NCI-H524 treated with DMSO at 0.1 percent for 48 hours (cell line): ENCODE measurements at places on chromosomes 7 and 10.

GRCh38 chr10:3287572-3288445 is 115.2 kb upstream of the PITRM1 start:
- no peak for DNase-seq

GRCh38 chr7:139479620-139480019 is 3.9 kb downstream of the KLRG2 start:
- DNase-seq, result no peak

- DNase-seq, result no peak
Measured at GRCh38 chr7:134593530-134594392, 44.9 kb downstream of the AKR1B15 start.

GRCh38 chr10:119614686-119615085 is 17.9 kb upstream of the TIAL1 start:
- DNase-seq, result no peak

- DNase-seq, result no peak
Measured at GRCh38 chr7:491958-492713, 27.5 kb downstream of the PDGFA start.

GRCh38 chr10:88347597-88348304 is 235.4 kb downstream of the RNLS start:
- DNase-seq, result no peak

DNA sequence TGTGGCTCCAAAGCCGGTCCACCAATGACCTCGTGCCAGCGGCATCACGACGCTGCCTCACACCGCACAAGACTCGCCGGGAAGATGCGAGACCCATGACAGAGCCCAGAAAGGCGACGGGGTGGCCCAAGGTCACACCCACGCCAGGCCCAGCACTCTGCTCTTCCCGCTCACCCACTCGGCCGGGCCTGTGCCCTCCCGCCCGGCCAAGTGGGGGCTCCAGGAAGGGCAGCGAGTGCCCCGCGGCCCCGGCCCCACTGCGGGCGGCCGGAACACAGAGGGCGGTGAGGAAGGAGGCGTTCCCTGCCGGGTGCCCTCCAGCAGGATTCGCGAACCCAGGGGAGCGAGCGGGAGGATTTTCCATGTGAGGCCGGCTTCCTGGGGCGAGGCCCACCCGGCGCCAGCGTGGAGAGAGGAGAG is 56.3 kb downstream of the PDGFA start:
- DNase-seq, result no peak

DNA sequence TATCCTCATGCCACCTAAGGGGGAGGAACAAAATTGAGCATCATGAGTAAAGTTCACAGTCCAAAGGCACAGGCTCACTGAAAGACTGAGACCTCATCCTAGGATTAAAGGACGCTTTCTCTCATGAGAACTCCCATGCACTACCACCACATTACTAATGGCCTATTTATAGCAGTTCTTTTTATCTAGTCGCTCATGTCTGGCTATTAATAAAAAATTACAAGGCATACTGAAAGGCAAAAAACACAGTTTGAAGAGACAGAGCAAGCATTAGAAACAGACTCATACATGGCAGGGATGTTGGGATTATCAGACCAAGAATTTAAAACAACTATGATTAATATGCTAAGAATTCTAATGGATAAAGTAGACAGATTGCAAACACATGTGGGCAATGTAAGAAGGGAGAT is 46.0 kb upstream of the CDK13 start:
- no peak for DNase-seq

DNA sequence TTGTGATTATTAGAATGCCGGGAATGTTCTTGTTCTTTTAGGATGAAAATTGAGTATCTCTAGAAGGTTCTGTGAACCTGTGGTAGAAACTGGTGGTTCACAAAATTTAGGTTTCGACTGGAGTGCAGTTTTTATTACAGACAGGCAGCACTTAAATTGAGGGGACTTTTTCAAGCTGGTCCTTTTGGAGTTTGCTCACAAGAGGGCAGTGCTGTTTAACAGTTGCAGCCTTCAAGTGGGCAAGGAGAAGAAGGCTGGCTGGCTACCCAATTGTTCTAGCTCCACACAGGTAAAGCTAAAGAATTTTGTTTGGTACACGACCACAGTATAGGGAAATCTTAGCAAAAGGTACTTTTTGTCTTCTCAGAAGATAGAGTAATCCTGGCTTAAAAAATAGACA is 233.6 kb downstream of the SNX13 start:
- no peak for DNase-seq
